ENCODE measurements at places on chromosomes 11 and 22.

DNA sequence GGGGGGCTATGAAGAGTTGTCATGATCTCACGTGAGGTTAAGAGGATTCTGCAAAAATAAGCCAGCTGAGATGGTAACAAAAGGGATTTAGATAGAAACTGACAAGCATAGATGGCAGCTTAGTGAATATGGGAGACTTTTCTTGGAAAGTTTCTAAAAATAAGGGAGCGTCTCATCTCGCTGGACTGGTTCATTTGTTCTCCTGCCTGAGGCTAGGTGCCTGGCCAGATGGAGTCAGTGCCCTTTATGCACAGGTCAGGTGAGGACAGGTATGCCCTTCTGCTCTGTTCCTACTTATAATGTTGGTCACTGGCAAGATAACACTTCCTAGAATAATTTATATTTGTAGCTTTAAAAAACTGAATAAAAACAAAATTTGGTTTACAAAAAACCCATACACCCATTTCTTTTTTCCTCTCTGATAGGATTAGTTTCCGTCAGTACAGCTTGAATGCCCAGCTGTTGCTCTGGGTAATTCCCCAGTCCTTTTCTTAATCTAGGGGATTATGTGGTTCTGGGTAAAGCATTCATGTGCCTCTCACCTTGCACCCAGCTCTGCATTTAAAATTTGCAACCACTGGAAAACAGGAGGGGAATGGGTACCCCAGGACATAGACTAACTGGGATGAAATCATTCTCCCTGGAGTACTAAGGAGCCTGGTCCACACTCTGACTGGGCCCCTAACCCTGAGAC lies 90.0 kb downstream of the AMOTL1 start:
- no peak for DNase-seq

GRCh38 chr11:46475051-46475925 lies 83.7 kb upstream of the CHRM4 start:
- no peak for DNase-seq

- no peak for DNase-seq
These were observed 2.0 kb downstream of the PRDM10 start for GRCh38 chr11:130000552-130001176.

DNA sequence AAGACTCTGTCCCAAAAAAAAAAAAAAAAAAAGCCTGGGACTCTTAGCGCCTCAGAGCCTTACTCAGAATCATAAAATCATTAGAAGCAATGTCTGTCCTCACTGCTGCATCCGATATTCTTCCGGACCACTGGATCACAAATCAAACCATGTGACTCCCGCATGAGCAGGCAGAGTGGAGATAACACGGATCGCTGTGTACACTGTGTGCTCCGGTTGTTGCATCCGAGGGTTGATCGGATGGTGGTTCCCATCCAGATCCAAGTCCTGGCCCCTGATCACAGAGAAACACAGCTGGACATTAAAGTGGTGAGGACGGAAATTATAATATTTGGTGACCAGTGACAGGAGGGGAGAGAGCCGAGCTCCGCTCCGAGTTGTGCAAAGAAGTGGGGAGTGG lies 9.7 kb upstream of the TXNRD2 start:
- DNase-seq: no peak

- DNase-seq: no peak
These were observed 835 bp upstream of the MYOD1 start for GRCh38 chr11:17718510-17718962.

- no peak for DNase-seq
These were observed 3.5 kb upstream of the POU2F3 start for GRCh38 chr11:120236169-120237107.

DNA sequence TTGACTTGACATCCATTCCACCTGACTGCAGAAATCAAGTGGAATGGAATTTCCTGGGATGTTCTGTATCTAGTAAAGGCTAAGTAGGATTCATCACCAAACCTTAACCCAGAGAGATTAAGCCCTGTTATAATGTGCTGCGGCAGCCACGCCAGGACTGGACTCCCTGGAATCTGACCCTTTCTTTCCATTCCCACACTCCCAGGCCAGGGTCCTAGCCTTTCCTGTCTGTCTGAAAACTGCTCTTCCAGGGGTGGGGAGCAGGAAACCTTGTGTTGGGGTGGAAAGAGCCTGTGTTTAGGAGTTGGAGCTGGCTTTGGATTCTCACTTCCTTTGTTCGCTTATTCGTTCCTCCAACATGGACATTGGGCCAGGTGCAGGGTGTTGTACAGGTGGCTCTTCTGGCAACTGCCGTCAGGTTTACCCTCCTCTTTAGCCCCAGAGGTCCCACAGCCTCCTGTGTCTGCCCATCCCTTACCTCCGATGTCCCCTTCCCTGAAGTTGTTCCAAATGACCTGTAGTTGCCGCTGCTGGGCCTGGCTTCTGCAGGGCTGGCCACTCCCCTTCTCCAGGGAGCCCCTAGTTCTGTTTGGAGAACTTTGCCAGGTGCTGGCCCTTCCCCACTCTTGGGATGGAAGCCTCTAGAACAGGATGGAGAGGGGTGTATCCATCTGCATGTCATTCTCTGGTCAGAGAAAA lies 20.5 kb upstream of the PARVB start:
- DNase-seq: no peak

DNA sequence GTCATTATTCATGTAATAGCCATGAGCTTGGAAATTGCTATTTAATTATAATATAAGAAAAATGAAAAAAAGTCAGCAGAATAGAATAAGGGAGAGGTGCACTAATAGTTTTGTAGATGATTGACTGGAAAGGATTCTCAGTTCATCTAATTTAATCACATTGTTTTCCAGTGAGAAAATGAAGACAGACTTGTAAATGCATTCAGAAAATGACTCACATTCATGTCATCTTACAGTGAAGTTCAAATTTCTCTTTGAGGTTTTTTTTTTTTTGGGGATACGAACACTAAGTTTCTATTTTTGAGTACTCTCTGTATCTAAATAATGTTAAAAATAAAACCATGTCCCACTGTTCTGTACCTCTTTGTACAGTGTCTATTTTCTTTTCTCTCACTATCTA lies 18.5 kb upstream of the OR4A16 start:
- DNase-seq: no peak

DNA sequence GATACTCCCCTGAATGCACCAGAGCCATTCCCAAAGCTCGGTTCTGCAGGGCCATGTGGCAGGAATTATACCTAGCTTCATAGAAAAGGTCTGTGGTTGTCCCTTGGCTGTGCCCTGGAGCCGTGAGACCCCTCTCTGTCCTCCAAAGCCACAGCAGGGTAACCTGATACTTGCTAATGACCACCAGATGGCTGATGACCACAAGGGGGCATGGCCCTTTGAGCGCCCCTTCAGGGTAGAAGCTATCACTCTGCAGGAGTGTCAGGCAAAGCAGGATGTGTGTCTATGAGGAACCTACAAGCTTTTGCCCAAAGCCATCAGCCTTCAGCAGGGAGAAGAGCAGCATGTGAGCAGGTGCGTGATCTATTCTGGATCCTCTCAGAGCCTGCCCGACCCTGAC lies 95.3 kb downstream of the NTM start:
- DNase-seq: no peak

GRCh38 chr11:267491-267994 lies 10.7 kb upstream of the NLRP6 start:
- DNase-seq: peak; percentile 62

DNA sequence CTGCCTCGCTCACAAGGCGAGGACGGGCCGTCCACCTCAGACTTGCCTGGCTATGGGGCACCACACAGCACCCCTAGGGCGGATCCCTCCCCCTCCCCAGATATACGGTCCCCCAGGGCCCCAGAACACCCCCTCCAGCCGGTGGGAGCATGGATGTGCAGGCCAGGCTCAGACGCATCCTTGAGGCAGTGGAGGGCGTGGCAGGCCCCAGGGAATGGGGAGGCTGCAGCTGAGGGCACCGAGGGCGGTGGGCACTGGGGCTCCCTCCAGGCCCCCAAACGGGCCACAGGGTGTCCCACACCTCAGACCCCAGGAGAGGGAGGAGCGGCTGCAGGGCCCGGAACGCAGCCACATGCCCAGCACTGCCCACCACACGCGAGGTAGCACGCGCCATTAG lies 12.1 kb downstream of the TTLL8 start:
- no peak for DNase-seq

- DNase-seq: no peak
These were observed 627.8 kb upstream of the ANO5 start for GRCh38 chr11:21564833-21565682.

DNA sequence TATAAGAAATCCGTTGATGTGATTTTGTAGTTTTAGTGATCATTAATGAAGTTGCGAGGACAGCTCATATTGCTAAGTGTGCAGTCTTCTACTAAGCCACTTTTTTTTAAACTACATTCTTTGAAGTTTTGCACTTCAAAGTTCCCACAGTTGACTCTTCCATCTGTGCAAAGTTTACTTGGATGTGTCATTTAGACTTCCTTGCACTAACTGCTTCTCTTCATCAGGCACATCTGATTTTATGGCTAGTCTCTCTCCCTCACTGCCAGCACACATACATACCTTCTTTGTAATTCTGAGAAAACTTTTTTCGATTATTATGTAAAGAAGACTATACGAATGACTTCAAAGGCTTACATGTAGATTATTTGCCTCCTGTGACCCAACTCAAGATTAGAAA lies 250.0 kb downstream of the DYNC2H1 start:
- peak; percentile 42 for DNase-seq

DNA sequence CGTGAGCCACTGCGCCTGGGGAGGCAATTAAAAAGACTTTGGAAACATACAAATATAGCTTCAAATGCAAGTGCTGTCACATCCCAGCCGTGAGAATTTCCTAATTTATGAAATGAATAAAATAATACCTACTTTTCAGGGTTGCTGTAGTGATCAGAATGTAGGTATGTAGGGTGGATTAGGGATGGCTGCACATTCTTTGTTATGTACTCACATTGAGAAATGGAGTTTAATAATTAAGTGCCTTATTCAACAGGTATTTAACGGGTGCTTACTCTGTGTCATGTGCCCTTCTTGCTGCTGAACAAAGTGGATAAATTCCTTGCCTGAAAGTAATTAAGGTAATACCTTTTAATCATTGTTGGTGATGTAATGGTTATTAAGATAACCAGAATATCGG lies 37.0 kb downstream of the MMP7 start:
- no peak for DNase-seq

DNA sequence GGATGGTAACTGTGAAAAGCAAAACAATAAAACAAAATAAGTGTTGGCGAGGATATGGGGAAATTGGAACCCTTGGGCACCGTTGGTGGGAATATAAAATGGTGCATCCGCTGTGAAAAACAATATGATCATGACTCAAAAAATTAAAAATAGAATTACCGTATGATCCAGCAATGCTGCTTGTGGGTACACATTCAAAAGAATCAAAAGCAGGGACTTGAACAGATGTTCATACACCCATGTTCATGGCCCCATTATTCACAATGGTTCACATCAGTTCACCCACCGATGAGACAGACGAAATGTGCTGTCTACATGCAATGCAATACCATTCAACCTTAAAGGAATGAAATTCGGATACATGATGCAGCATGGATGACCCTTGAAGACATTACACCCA lies 1.2 kb upstream of the DERL3 start:
- DNase-seq: no peak

GRCh38 chr11:7645206-7645605 lies 28.1 kb downstream of the CYB5R2 start:
- no peak for DNase-seq

DNA sequence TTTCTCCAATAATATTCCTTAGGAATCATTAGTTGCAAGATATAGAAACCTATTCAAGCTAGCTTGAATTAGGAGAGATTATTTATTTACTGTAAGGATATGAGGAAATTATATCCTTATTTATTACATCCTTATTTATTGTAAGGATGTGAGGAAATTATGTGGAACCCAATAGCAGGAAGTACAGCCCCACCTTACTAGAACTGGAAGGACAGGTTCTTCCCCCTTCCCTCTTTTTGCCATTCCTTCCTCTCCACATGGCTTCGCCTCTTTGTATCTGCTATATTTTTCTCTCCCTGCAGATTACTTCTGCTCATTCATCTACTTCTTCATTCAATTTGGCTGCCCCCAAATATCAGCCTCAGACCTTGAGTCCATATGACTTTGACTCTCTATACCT lies 49.5 kb upstream of the B3GNT6 start:
- DNase-seq: no peak

- DNase-seq: no peak
These were observed 14.4 kb upstream of the SPTBN2 start for GRCh38 chr11:66743271-66743968.

DNA sequence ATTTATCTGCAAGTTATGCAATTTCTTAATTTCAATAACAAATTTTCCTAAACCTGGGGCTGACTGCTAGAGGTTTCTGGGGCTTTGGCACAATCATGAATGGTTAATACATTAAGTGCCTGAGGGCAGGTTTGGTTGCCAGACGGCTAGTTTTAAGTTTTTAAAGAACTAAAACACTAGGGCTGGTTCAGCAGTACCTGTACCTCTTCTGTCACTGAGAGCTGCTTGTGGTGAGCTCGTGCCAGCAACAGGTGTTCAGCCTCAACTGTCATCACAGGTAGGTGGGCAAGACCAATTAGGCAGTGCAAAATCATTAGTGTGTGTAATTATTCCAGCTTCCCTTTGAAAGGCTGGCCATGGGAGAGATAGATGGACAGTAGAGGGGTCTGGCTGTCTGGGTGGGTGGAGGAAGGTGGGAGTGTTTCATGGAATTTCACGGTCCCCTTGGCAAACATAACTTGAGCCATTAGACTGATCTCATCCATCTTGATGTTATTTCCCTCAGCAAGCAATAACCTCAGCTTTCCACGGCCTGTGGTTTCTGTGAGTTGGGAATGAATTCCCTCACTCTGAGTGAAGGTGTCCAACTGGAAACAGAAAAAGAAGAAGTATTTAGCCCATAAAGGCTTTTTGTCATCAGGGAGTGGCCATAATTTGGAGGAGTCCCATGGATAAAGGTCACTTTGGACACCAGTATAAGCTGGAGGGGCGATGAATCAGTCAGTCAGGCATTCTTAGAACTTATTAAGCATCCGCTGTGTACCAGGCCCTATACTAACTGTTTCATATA lies 114.8 kb downstream of the SNX19 start:
- no peak for DNase-seq

- DNase-seq: peak; percentile 1
These were observed 163.2 kb downstream of the BRD1 start for GRCh38 chr22:49664371-49664881.

DNA sequence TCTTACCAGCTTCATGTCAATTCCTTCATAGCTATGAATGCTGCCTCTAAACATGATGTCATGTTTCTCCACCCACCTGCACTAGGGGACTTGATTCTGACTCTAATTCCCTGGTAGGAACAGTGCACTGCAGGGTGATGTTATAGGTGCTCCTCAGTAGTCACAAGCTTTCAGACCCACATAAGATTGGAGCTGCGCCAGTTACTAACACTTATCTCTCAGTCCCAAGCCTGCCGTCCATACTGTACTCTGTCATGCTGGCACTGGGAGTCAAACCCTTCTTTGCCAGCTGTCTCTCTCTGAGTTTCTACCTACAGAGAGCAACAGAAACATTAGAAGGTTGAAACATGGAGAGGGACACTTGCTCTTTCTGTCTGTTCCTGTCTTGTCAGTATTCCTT lies 5.5 kb downstream of the OR56A1 start:
- no peak for DNase-seq

GRCh38 chr11:96197103-96197502 lies 145.9 kb downstream of the MAML2 start:
- DNase-seq: peak; percentile 36

All from HAP-1 (cell line).